ENCODE measurements at places on chromosomes 2 and 18.

DNA sequence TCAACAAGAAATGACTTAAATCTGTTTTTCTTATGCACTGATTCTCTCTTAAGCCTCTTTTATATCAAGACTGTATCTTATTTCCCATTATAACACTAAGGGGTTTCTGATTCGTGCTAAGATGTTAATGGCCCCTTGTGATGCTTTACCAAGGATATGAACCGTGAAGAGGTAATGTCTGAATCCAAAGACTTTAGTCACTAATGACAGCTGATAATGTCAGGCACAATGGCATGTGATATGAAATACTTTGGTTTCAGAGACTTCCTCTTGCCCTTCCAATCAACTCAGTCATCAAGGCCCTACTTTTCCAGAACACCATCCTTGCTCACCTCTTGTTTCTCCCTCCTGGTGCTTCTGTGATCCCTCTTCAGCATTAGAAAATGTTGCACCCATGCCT, 262.8 kb downstream of the KCNE4 start:
- no peak for DNase-seq

GRCh38 chr2:204452464-204453023, 92.7 kb upstream of the PARD3B start:
- DNase-seq, result no peak

- DNase-seq, result no peak
These were observed 340.6 kb upstream of the DCC start for GRCh38 chr18:51999351-51999750.

DNA sequence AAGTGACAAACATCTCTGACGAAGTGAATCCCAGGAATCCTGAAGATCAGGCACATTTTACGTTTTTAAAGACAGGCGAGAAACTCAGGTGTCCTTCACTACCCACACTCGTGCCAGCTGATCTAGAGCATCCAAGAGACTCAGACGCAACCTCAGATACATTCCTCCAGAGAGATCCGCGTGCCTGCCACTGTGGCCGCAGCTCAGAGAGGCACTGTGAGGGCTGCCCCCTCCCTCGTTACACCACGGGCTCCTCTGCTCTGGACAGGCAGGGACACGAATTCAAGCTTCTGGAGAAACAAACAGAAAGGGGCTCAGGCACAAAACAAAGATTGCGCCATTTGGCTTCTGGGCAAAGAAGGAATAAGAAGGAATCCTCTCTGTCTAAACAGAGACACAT, 268.0 kb downstream of the HDAC4 start:
- no peak for DNase-seq

DNA sequence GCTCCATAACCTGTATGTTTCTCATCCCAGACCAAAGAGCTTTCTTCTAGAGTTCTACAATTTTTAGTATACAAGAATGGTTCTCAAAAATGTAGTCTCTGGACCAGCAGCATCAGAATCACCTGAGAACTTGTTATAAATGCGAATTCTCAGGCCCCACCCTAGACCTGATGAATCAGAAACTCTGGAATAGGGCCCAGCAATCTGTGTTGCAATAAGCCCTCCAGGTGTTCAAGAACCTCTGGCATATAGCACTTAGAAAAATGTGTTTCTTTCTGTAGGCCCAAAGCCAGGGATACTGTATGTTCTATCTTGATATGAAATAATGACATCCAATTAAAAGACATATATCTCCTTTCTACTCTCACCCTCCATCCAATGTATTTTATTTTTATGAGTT, 10.4 kb downstream of the PAIP2B start:
- DNase-seq, result no peak

DNA sequence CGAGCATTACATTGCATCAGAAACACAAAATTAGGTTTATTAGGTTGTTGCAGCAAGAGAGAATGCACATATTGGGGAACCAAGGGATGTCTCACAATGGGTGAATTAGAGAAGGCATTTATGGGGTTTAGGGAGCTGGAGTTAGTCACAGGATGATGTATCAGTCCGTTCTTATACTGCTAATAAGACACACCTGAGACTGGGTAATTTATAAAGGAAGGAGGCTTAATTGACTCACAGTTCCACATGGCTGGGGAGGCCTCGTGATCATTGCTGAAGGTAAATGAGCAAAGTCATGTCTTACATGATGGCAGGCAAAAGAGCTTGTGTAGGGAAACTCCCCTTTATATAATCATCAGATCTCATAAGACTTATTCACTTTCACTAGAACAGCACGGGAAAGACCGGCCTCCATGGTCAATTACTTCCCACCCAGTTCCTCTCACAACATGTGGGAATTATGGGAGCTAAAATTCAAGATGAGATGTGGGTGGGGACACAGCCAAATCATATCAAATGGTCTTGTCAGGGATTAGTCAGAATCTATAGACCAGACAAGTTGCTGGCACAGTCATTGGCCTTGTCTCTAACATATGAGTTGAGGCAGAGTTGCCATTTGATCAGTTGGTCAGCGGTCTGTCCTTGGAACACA, 61.9 kb upstream of the RBMS1 start:
- no peak for DNase-seq

DNA sequence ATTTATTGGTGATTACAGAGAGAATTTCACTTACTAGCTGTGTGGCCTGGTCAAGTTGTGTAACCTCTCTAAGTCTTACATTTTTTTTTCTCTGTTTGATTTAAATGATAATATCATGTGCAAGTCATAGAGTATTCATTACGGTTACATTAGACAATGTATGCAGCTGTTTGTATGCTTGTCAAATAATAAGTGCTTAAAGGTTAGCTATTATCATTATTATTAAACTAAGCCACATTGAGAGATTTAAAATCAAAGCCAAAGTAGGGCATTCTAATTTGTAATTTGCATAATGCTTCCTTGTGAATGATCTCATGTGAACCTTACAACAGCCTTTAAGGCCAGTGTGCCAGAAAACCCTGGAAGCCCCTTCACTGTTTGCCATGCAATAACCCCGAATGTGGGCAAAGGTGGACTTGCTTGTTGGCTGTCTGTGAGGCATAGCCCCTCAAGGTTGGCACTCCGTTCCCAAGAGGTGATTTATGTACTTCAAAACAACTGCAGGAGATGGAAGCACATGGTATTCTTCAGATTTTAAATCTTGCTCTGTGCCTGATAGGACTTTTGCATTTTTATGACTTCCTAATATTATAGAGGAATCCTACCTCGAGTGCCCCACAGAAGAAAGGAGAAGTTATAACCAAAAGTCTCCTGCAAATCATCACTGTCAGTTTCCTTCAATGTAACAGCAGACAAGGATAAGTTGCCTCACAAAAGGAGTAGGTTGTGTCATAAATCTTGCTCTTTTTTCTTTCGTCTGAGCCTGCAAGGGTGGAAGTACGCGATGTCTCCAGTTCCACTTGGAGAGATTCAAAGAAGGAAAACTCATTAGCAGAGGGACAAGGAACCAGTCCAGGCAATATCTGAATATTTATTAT, 272.0 kb downstream of the TGIF1 start:
- no peak for DNase-seq

DNA sequence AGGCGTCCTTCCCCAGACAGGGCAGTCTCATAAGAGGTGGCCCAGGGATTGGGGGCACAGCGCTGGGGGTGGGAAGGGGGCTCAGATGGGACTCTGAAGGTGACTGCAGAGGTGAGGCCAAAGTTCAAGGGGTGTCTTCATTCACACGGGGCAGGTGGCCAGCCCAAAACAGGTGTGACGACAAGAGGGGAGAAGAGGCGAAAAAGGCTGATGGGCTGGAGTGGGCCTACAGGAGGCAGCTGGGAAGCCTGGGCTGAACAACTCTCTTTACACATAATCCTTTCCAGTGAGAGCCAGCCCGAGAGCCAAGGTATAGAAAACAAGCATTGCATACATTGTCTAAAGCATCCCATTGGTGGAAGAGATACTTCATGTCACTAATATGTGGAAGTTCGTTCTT, 130.9 kb upstream of the ASB18 start:
- no peak for DNase-seq

GRCh38 chr2:104856973-104857261, 3.0 kb downstream of the POU3F3 start:
- DNase-seq, result no peak

DNA sequence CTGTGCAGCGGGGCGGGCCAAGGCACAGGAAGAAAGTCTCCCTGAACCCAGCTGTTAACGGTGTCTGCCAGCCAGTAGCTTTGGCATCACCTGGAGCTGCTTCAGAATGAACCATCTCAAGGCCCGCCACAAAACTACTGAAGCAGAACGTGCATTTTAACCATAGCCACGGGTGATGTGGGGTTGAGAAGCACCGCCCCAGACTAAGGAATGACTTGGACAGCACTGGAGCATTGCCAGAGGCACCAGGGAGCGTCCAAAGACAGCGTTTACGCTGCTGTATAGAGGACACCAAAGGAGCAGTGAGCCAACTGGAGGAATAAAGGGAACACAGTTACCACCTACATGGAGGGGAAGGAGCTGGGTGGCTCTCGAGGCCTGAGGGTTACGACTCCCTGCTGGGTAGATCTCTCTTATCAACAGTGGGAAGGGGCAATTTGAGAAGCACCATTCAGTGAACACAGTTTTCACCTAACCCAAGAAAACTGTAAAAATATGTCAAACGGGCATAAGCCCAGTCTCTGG, 28.4 kb upstream of the LONRF2 start:
- DNase-seq, result no peak

DNA sequence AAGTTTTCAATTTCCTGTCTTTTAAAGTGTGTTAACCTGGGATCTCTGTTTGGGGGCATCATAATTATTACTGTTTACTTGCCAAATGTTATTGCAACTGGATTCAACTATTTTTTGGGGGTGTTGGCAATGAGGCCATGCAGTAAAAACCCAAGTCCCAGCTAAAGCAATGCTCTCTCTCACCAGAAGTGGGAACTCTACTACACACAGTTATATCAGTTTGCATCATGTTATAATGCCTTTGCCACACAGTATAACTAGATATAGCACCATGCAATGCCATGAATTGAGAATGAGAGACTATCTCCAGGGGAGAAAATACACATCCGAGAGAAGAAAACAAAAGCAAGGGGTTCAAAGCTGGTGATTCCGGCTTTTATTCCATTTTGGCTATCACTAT, 79.0 kb downstream of the GCA start:
- no peak for DNase-seq

DNA sequence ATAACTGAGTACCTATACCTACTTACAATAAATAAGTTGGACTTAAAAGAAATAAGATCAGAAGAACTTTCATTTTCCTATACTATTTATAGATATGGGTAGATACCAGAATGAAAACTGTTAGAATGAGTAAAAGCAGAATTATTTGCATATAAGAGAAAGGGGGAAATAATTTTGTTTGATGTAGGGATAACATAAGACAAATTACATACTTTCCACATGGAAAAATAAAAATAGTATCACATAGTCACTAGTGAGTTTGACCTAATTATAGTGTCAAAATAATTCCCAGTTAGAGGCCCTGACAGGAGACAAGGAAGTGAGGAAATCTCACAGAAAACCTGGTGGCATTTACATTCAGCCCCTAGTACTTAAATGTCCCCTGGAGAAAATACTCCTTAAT, 28.6 kb downstream of the KCMF1 start:
- DNase-seq, result no peak

- DNase-seq, result no peak
These were observed 804.3 kb downstream of the DCDC2C start for GRCh38 chr2:4507661-4508060.

DNA sequence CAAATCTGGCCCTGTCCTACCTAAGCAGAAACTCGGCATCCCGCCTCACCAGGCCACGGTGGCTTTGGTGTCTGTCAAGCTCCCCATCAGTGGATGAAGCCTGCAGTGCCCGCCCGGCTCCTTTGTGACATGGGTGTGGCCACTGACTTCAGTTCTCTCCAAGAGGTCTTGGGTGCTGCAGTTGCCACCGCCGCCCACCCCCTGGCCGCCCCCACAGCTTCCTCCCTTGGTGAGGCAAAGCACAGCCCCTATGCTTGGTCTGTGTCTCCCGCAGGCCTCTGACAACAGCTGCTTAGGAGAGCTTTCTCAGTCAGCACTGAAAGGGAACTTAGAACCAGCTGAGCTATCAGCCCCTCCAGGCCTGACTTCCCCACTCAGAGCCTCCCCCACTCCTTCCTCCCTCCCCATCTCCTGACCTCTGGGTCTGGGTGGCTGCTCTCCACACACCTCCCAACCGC, 22.9 kb upstream of the GPR55 start:
- no peak for DNase-seq

Data from stimulated activated CD4-positive, alpha-beta T cell treated with anti-CD3 and anti-CD28 coated beads, Interleukin-1b, Interleukin-23, amount 100 ng/mL, for 1 hour (primary cell).